Dermis lymphatic vessel endothelial cell (primary cell): ENCODE measurements at places on chromosomes 11 and 22. TPM values are rescaled to one million over a fixed set of nuclear protein-coding genes. Genes with fewer than 3 reads are reported as not detected.

Gene SHANK3
- 9.4 and 17.3 TPM in 2 replicates for total RNA-seq

Gene TAGLN
- total RNA-seq = 3.4 and 9.8 TPM in 2 replicates

Gene ALG9
- total RNA-seq = 19.3 and 22.9 TPM in 2 replicates

Gene FANCF
- 7.9 and 10.0 TPM in 2 replicates for total RNA-seq
